ENCODE measurements at places on chromosomes 2 and 18. TPM values are rescaled to one million over a fixed set of nuclear protein-coding genes. Genes with fewer than 3 reads are reported as not detected.

Gene KANSL3
- total RNA-seq = 20.2 TPM

Gene C2orf42
- 11.1 TPM for total RNA-seq

Gene ZC3H15
- total RNA-seq = 31.7 TPM

Gene PLCD4
- total RNA-seq = 0.67 TPM

Gene RAX
- not detected for total RNA-seq

Gene COX7A2L
- total RNA-seq = 197 TPM

Gene IL36RN
- total RNA-seq = not detected

Gene SP140L
- 4.9 TPM for total RNA-seq

Gene GAREM1
- 2.2 TPM for total RNA-seq

Gene STON1
- total RNA-seq = 5.8 TPM

Gene GCKR
- 0.34 TPM for total RNA-seq

Gene KIAA2012
- total RNA-seq = not detected

Gene TSPYL6
- not detected for total RNA-seq

Gene TMEM163
- not detected for total RNA-seq

Gene NEU4
- not detected for total RNA-seq

Gene NCL
- total RNA-seq = 96.0 TPM

Gene CFC1
- total RNA-seq = not detected

Gene GPR35
- 0.15 TPM for total RNA-seq

Gene PNPT1
- total RNA-seq = 16.6 TPM

Gene CCT4
- 208 TPM for total RNA-seq

Gene ODC1
- 281 TPM for total RNA-seq

Gene GLI2
- 6.2 TPM for total RNA-seq

Gene ACTG2
- 16.5 TPM for total RNA-seq

Gene GIGYF2
- 21.3 TPM for total RNA-seq

Gene THADA
- 16.3 TPM for total RNA-seq

Gene GCG
- total RNA-seq = not detected

Gene SALL3
- not detected for total RNA-seq

Gene MYCN
- total RNA-seq = not detected

Gene SLC38A11
- not detected for total RNA-seq

Gene FIGN
- total RNA-seq = 0.74 TPM

Gene ZBTB7C
- total RNA-seq = not detected

Gene TMEM169
- 0.45 TPM for total RNA-seq

Gene TRABD2A
- 6.8 TPM for total RNA-seq

Gene ALLC
- total RNA-seq = not detected

Gene PREPL
- total RNA-seq = 20.7 TPM

Gene LYPD6B
- total RNA-seq = not detected

Gene MAPK4
- total RNA-seq = not detected

Gene CXCR1
- not detected for total RNA-seq

Gene C2orf78
- not detected for total RNA-seq

Gene CCDC138
- 3.9 TPM for total RNA-seq

Gene ABCG8
- total RNA-seq = not detected

Gene SATB2
- total RNA-seq = 2.5 TPM

Gene PID1
- total RNA-seq = 5.9 TPM

Gene GRB14
- not detected for total RNA-seq

Gene FAM124B
- not detected for total RNA-seq

All from bronchus fibroblast of lung (primary cell).